ENCODE measurements at places on chromosomes 4 and X.

- DNase-seq = peak; percentile 3
Measured at GRCh38 chrX:111519215-111519614, 7.8 kb downstream of the SERTM2 start.

DNA sequence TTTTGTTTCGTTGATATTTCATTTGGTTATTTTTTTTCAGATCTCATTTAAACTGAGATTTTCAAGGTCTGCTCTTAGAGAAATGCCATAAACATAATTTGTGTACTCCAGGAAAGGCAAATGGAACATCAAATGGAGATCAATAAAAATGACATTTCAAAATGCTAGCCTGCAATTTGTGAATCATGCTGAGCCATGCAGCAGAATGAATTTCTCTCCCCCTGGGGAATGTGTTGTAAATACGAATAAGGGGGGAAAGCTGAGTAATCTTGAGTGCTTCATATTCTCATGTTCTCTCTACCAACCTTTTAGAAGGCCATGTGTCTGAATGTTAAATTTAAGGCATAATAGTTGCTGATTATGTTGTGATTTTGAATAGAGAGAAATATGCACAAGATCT lies 7.8 kb downstream of the ZCCHC4 start:
- peak; percentile 66 for DNase-seq

GRCh38 chr4:165711436-165711835 lies 161.6 kb upstream of the TLL1 start:
- no peak for DNase-seq

GRCh38 chr4:148749403-148749802 lies 307.2 kb upstream of the NR3C2 start:
- no peak for DNase-seq

DNA sequence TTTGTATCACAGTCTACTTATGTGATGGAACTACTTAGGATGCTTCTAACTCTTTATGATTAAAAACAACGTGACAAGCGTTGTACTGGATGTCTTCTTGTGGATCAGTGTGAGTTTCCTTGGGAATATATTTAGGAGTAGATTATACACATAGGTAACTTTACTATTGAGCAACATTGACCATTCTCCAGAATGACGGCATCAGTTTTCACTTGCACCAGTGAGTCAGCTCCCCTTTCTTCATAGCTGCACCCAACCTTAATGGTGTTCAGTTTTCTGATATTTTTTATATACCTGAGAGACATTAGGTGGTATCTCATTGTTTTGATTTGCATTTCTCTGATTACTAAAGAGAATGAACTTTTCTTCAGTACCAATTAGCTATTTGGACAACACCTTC lies 343.9 kb downstream of the ADGRL3 start:
- no peak for DNase-seq

- no peak for DNase-seq
Measured at GRCh38 chr4:185464887-185465286, 6.6 kb downstream of the CCDC110 start.

DNA sequence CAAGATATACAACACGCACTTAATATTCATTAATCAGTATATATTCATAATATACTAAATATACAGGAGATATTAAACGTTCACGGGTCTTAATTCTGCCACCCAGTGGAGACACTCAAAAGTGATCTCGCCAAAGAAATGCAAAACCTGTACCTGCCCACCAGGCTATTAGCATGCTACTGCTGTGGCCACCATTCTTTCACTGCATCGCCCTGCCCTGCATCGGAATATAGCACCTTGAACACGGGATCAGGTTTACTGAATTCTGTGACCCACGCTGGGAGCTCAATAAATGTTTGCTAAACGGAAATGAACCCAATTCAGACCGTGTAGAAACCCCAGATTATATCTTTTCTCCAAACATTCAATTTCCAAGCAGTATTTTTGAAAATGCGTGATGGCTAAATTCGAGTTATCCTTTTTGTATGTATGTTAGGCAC lies 840 bp upstream of the CLCN3 start:
- DNase-seq = peak; percentile 60

GRCh38 chrX:40108959-40109287 lies 11.2 kb upstream of the BCOR start:
- DNase-seq = peak; percentile 78
